ENCODE measurements at places on chromosomes 3 and 15.

DNA sequence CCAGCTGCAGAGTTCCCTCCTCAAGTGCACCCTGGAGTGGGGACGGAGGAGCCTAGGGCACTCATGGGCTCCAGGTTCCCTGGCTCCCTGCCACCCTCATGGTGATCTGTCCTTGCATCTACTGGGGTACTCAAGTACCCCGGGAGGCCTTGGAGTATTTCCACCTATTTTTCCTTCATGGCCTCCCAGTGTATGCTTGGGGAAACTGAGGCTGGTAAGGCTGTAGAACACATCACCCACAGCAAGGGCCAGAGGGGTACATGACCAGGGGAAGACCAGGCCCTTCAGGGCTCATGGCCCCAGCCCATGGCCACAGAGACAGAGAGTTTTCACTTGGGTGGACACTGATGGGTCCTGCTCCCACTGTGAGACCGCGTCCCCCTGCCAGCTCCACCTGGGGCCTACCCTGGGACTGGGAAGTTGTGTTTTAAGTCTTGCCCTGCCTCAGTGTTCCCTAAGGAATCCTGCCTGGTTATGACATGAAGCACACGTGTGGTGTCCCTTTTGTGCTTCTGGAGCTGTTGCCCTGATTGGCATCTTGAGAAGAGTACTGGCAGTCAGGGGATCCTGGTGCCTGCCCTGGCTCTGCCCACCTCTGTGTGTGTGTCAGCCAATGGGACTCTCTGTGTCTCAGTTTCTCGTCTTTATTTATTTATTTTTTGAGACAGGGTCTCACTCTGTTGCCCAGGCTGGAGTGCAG lies 132.8 kb downstream of the TJP1 start:
- no peak for DNase-seq

GRCh38 chr3:38655708-38656300 lies 6.3 kb upstream of the SCN5A start:
- peak; percentile 56 for DNase-seq

DNA sequence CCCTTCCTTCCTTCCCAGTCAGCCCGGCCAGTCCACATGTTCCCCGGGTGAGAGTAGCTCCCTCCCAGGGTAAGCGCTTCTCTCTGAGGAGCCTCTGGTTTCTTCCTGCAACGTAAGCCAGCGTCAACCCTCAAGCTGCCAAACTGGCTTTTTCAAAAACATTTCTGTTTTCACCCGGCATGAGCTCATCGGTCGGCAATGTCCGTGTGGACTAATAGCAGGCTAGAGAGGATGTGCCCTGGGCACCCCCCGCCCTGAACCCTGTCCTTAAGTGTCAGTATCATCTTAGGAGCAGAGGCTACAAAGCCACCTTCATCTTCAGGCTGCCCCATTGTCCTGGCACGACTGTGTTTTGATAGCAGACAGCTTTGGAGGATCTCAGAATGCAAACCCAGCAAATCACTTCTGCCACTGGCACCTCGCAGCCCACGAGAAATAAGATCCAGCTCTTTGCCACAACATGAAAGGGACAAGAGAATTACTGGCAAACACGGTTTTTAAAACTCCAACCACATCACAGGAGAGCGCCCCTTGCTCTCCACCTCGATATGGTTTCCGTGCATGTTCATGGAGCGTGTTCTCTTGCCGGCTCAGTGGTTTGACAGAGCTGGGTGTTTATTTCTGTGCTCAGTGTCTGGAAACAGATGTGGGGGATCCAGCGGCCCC lies 9.9 kb downstream of the ALDH1A3 start:
- no peak for DNase-seq

GRCh38 chr3:157271283-157271882 lies 111.4 kb upstream of the CCNL1 start:
- no peak for DNase-seq

DNA sequence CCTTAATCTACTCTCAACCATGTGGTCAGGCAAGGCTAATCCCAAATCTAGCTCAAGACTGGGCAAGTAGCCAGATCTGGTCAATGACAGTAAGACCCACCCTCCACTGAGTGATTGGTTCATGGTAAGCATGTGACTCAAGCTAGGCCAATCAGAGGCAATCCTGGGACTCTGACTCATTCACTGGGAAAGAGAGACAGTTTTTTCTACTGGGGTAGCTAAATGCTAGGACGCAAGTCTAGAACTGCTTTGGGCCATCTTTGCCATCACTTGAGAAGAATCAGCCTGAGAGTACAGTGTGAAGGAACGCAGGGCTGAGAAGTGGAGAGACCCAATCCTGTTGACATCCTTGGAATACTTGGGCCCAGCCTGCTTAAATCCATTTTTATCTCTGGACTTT lies 9.4 kb upstream of the RAD18 start:
- DNase-seq, result no peak

DNA sequence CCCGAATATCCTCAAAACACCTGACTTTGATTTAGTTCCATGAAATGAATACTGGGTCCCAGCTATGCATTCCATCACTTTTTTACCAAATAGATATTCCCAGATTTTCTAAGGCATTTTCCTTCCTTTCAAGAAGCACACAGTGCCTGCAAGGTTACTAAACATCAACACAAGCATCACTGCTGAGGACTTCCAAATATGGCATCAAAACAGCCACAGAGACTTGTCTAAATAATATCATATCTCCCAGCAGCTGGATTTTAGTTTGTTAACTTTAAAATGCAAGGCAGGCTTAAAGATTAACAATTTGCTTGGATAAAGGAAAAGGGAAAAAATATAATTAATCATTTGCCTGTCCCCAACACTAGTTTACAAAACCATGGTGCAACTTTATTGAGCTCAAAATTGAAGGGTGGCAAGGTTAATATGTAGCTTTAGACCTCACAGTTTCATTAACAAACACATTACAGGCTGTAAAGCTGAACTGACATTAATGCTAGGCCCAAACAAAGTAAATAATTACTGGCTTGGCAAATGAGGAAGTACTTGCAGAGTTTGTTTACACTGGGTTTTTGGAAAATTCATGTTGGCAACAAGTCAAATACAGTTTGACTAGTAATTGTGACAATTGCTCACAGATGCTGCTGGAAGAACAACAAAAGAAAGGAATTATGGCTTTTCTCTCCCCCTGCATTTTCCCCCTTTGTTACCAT lies 401.7 kb upstream of the CDIN1 start:
- DNase-seq, result peak; percentile 38

DNA sequence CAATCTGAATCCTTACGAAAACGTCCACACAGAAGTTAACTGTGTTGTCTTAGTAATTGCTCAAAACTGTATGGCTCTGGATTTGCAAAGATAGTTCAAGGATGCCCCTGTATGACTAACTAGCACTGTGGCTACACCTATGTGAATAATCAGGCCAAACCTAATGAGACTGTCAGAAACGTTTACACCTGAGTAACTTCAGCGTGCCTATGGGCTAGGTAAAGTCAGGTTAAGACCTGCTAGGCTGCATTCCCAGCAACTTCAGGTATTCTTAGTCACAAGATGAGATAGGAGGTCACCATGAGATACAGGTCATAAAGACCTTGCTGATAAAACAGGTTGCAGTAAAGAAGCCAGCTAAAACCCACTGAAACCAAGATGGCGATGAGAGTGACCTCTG lies 87.8 kb upstream of the PLXND1 start:
- DNase-seq, result no peak

- no peak for DNase-seq
Measured at GRCh38 chr3:149466192-149466591, 8.3 kb upstream of the TM4SF4 start.

DNA sequence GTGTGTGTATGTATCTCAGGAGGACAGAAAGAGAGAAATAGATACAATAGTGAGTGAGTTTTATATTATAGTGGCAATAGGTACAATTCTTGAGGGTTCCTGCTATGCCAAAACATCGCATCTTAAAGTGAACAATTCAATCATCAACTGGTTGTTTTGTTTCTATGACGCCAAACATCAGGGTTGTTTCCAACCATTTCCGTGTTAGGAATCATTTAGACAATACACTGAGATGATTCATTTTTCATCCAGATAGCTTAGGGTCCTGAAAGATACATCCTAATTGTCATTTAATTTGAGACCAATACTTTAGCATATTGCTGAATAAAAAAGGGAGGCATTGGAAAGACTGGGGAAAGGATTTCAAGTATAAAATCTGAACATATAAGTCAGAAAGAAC lies 472.2 kb downstream of the MCTP2 start:
- no peak for DNase-seq

GRCh38 chr3:39383045-39383880 lies at the start of gene SLC25A38:
SLC25A38 (plus strand) TSS chr3:39383370; CDS start chr3:39383725, 355 bp downstream.
- peak; percentile 75 for DNase-seq

- no peak for DNase-seq
Measured at GRCh38 chr3:126533506-126533905, 9.6 kb downstream of the CHST13 start.

Data from pons (tissue), 1 donor.